ENCODE measurements at places on chromosomes 3 and 15.

DNA sequence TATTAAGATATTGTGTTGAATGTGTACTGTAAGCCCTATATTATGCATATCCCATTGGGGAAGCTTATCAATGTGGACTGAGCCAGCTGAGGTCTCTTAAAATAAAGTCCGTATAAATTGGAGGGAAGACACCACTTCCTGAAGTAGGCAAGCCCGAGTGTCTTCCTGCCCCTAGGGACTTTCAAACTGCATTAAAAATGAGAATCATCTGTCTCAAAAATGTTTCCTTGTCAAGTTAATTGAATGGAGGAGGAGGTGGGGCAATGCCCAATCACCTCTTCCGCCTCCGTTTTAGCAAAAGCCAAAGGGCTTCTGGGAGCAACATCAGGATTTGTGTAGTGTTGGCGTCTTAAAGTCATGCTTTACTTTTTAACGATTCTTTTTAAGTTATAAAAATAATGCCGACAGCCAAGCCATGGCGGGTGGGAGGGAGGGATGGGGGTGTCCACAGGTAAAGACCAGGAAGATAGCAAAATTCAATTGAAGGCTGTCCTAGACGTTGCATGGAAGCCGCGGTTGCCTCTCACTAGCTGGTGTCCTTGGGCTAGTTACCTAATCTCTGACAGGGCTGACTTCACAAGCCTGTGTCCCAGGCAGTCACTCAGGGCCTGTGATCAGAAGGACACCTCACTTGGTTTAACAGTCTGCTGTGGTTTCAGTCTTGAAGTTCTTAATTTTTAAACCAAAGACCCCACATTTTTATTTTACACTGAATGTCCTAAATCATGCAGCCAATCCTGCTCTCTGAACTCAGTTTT, 524.9 kb upstream of the PROK2 start:
- no peak for DNase-seq

GRCh38 chr3:5078151-5078550, 43.9 kb upstream of the ARL8B start:
- no peak for DNase-seq

GRCh38 chr3:127760791-127761440, 61.4 kb downstream of the MGLL start:
- no peak for DNase-seq

DNA sequence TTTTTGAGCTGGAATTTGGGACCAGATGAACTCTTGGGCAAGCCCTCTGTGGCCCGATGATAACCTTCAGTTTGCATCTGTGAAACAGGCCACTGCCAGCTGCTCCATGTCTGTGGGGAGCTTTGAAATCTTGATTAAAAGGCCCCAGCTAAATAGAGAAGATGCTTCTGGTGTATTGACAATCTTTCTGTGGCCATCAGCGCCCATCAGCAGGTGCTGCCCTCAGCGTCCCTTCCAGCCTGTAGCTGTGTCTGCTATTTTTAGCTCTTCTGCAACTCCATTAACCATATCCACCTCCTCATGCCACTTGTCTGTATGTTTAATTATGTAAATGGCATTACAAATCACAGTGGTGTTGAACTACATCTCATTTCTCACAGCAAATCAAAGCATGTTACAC, 54.0 kb downstream of the CHCHD6 start:
- no peak for DNase-seq

DNA sequence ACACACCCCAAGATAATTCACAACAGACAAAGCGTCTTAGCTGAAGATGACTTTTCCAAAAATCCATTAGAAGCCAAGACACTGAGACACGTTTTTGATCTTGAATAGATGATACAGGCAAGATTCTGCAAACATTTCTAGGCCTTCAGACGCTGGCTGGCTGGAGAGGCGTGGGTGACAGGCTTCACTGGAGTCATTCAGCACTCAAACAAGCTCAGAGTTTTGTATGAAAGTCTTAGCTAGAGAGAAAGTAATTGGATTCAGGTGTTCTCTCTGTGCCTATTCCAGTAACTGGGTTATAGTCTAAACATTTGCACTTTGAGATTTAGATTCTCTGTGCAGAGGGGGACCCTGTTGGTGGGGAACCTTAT, 147.7 kb upstream of the BHLHE40 start:
- DNase-seq = no peak

DNA sequence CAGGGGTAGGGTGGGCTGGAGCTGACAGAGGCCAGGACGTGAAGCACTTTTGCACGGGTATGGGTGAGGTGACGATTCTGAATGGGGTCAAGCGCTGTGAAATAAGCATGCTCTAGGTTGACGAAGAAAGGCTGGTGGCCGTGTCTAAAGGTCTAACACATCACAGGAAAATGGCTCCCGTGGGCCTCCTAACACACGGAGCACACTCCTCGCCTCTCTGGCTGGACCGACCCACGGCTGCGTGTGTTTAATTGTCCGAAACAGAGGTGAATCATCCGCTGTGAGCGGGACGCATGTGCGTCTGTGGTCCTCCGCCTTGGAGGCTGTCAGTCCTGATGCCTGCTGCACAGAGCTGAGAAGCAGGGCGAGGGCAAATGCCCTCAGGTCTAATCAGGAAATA, 130.6 kb downstream of the NSMCE3 start:
- DNase-seq = no peak

- no peak for DNase-seq
Observed at GRCh38 chr15:69422336-69422895, 8.3 kb downstream of the KIF23 start.

- no peak for DNase-seq
Observed at GRCh38 chr3:187507266-187507665, 139.1 kb downstream of the RTP4 start.

DNA sequence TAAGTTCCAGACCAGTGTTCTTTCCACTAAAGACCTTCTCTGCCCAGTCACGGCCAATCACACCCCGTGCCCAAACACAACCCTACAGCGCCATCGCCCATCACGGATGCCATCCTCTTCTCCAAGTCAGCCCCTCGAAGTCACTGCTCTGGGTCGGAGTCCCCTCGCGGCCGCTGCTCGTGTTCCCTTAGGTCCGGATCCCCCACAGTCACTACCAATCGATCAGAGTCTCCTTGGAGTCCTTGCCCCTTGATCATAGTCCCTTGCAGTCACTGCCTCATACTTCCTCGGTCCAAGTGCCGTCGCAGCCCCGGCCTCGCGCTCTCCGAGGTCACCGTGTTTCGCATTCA, 461 bp downstream of the PCYT1A start:
- DNase-seq = no peak

- no peak for DNase-seq
Observed at GRCh38 chr3:97817965-97818364, 3.8 kb upstream of the CRYBG3 start.

DNA sequence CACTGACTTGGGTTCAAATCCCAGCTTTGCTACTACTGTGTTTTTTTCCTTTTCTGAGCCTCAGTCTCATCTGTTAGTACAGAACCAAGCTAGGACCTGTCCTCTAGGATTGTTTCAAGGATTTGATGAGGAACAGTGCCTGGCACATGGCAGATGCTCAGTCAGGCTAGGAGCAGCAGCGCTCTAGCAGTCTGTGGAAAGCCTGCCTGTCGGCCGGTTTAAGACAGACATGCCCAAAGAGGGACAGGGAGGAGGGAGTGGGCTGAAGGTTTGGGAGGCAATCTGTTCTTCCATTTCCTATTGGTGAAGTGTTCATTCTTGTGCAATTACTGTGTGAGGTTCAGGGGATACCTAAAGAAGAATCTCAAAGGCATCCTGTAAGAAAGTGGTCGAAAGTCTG, 35.1 kb upstream of the RGMA start:
- no peak for DNase-seq

DNA sequence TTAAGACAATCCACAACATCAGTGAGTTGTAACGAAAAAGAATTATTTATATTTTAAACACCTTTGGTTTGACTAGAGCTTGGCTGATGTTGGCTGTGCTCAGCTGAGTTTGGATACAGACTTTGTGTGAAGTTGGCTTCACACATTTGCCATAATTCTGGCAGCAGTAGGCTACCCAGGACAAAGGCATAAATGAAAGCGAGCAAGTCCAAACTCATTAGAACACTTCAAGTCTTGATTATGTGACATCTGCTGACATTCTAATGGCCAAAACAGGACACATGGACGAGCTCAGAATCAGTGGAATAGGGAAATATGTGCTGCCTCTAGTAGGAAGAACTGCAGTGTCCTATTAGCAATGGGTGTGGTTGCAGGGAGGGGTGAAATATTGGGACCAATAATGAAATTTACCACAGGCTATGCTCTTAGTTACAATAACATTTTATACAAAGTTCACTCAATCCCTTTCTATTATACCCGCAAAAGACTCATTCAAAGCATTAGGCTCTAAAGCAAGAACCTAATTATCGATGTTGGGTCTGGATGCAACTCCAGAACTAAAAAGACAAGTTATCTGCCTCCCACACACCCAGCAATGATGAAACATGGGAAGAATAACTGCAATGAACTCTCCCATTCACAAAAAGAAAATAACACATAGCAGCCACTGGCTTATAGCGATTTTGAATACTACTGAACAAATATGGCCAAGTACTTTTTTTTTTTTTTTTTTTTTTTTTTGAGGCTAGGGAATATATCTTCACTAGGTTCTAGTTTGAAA, 493.9 kb upstream of the RASGRP1 start:
- no peak for DNase-seq
